ENCODE measurements at places on chromosomes 7 and 10.

DNA sequence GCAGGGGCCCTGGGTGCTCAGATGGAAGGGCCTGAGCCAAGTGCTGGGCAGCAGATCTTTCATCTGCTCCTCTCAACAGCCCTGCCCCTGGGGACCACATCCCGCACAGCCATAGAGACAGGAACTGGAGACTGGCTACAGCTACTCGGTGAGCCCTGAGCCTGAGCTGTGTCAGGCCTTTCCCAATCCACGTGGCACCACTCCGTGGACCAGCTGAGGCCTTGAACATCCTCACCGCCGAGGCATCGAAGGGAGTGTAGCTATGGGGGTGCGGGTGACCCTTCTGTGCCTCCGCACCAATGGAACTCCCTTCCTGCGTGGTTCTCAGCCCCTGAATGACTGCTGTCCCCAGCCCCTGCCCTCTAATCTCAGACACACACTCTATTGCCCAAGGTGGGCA, 362.7 kb upstream of the SHH start:
- DNase-seq, result no peak

DNA sequence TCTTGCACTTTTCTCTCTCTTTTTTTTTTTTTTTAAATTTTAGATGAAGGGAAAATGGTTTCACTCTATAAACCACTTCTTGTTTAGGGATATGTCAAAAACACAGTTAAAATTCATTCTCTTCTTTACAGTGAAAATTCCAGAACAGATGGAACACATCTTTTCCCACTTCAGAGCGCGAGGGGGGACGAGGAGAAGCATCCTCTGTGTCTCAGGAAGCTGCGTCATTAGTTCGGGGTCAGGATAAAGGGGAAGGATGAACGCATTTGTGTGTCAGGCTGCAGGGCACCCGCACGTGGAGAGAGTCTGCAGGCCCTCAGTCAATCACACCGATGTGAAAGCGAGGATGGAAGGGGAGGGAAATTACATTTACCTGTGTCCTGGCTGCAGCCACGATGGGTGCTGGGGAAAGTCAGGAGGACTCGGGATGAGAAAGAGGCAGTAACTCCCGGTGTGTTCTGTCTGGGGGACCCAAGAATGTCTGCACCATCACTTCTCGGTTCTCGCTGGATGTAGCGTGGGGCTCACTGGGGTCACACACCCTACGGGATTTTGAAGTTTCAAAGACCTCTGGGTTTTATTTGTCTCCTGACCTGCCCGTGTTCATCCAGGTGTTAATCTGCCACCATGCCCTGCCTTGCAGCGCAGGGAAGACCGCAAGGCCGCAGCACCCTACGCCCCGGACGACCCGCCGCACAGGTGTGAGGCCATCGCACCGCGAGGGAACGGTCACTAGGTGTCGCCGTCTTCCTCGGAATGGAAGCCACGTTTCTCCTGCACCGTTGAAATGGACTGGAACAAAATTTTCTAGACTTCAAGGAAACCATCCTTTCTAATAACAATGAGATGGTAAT, 66.7 kb upstream of the PITRM1 start:
- peak; percentile 11 for DNase-seq

DNA sequence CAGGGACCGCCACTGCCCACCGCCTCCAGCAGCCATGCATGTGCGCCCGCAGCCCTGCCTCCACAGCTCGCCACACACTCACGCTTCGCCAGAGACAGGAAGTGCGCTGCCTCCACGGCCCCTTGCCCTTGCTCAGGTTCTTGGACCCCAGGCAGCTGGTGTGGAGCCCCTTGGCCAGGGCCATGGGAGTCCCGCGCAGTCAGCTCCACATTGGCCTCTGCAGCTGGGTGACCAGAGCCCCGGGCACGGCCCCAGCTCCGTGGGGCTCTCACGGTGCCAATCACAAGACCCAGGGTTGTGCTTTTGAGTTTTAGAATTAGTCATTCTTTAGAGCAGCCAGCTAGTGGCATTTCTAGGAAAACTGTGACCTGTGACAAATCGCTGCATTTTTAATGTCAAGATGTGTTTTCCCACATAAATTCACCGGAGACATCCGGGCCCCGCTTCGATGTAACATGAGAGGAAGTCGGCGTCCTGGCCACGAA, 4.3 kb upstream of the UTF1 start:
- no peak for DNase-seq

DNA sequence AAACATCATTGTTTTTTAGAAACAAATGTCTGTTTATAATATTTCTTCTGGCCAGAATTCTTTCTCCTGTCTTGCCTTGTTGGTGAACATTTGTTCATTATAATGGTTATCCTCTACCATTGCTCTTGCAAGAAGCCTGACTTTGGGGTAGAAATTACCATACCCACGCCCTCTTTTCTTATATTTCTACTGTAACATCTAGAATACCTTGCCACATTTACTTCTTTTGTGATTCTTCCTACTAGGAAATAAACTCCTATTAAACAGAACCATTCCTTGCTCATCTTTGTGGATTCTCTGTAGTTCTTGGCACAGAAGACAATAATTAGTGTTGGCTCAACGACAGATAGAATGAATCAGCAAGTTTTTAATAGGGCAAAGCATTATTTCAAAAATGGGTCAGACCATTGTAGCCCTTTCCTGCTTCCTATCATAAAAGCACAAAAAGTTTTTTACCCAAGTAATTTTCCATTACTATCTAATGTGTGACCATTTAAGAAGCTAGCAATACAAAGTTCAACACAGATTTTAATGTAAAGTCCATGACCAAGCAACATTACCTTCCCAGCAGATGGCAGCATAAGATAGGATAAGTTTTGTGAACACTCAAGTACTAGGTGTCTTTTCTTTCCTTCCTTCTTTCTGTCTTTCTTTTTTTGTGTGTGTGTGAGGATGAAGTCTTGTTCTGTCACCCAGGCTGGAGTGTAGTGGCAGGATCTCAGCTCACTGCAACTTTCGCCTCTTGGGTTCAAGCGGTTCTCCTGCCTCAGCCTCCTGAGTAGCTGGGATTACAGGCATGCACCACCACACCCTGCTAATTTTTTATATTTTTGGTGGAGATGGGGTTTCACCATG, 270.4 kb downstream of the HGF start:
- DNase-seq, result peak; percentile 71

- no peak for DNase-seq
Observed at GRCh38 chr10:48505394-48506112, 99.3 kb downstream of the ARHGAP22 start.

GRCh38 chr7:144403649-144404061, at the start of gene NOBOX:
TSS of gene NOBOX (minus strand) at chr7:144403693.
- no peak for DNase-seq

DNA sequence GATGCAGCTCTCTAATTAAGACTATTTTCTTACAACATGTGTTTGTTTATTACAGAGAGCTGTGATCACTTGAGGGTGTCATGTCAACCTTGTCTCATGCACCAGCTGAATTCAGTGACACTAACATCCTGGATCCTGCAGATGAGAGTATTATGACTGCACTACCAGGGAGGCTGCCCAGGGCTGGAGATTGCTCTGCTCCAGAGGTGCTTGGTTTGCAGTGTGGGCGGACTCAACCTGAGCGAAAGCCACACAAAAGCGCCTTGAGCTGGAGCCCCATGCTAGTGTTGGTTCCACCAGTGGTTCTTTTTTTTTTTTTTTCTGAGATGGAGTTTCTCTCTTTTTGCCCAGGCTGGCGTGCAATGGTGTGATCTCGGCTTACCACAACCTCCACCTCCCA, 33.8 kb upstream of the ATXN7L1 start:
- DNase-seq, result no peak

DNA sequence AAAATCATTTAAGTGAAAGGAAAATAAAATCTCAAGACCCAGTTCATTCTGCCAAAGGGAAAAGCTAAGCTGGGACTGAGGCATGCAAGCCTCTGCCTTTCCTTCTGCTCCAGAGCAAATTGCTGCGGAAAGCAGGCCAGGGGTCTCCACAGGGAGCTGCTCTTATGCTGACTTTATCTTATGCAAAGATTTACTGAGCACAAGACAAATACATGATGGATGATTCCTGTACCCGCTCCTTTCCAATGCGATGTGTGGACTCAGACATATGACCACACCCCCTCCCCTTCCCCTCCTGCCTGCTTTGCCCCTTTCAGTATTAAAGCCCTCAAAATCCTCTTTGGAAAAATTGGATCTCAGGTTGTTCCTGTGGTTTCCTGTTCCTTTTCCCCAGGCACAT, 74.2 kb upstream of the INSIG1 start:
- DNase-seq, result no peak

- DNase-seq, result no peak
Observed at GRCh38 chr10:122780391-122780790, 65.3 kb downstream of the CUZD1 start.

Data from G401 (cell line).